ENCODE measurements at places on chromosomes 3 and 15.

DNA sequence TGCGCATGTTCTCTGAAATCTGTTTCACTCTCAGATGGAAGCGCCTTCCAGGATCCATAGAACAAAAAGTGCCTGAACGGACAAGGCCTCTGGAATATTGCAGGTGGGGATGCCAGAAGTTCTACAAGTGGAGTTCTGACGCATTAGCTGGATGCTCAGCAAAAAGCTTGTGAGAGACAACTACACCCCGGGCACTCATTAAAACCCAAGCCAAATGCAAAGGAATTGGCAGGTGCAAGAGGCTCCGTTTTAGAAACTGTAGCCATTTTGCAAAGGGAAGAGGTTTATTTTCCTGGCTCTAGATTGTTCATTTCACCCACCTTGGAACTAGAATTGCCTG is 35.2 kb upstream of the SLC24A5 start:
- DNase-seq = no peak

- no peak for DNase-seq
Observed at GRCh38 chr3:152937234-152937633, 102.3 kb downstream of the P2RY1 start.

- no peak for DNase-seq
Observed at GRCh38 chr3:113249111-113249510, 37.8 kb downstream of the BOC start.

GRCh38 chr3:134066651-134067530 is 37.2 kb upstream of the SLCO2A1 start:
- no peak for DNase-seq

DNA sequence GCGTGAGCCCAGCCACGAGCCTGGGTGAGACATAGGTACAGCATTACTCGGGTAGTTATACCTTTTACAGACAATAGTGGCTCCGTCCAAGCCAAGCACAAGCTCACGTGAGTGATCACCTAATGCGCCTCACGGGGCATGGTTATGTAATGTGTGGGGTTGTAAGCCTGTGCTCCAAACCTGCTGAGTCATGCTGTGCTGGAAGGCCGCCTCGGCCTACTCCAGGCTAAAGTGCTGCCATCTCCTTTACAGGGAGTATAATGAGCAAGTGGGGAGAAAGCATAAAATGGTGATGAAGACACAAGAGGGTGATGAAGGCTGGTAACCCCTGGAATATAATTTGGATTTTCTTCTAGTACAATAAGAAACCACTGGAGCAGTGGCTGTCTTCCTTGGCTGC is 175.8 kb upstream of the STT3B start:
- DNase-seq = no peak

GRCh38 chr3:195173657-195174056 is 97.3 kb downstream of the XXYLT1 start:
- DNase-seq = no peak

GRCh38 chr15:27770086-27770607 is 329.0 kb downstream of the OCA2 start:
- DNase-seq = no peak

DNA sequence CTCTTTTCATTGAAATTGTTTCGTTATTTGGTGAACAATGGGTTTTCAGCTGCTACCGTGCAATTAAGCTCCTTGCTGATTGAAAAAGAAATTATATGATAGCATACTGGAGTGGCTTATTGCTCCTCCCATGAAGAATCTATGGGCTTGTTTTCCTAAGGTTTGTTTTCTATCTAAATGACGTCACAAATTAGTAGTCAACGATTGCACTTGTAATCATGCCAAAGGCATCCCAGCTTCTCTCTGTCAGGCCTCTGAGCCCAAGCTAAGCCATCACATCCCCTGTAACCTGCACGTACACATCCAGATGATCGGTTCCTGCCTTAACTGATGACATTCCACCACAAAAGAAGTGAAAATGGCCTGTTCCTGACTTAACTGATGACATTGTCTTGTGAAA is 388.0 kb upstream of the LMCD1 start:
- no peak for DNase-seq

DNA sequence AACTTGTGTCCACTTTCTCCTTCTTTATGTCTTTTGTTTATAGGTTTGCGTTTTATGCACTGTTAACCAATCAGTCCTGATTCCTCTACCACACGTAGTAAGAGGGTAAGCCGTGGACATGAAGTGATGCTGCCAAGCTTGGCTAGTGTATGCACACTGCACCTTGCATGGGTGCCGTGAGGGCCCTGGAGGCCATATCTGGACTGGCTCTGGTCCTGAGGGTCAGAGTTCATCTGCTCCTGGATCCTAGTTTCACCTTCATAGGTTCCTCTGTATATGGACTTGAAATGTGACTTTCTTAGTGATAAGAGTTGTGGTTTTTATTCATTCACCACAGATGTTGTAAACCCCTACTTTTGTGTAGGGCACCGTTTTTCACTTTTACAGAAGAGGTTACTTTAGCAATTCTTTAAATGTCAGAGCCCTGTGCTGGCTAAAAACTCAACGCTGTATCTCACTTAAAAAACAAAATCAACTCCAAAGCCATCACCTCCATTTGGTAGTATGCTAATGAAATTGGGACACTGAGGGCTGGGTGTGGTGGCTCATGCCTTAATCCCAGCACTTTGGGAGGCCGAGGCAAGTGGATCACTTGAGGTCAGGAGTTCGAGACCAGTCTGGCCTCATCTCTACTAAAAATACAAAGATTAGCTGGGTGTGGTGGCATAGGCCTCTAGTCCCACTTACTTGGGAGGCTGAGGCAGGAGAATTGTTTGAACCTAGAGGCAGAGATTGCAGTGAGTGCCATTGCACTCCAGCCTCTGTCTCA is 22.9 kb downstream of the SIAH2 start:
- peak; percentile 64 for DNase-seq

GRCh38 chr3:42660131-42660715 is 6.7 kb downstream of the ZBTB47 start:
- DNase-seq = no peak

DNA sequence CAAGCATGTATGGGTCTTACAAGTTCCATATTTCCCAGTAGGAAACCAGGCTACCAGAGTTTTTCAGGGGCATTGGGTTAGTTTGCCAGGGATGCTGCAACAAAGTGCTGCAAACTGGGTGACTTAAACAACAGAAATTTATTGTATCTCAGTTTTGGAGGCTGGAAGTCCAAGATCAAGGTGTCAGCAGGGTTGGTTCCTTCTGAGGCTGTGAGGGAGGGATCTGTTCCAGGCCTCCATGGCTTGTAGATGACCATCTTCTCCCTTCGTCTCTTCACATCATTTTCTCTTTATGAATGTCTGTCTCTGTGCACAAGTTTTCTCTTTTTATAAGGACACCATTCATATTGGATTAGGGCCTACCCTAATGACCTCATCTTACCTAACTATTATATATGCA is 114.7 kb downstream of the LRRC28 start:
- DNase-seq = no peak

DNA sequence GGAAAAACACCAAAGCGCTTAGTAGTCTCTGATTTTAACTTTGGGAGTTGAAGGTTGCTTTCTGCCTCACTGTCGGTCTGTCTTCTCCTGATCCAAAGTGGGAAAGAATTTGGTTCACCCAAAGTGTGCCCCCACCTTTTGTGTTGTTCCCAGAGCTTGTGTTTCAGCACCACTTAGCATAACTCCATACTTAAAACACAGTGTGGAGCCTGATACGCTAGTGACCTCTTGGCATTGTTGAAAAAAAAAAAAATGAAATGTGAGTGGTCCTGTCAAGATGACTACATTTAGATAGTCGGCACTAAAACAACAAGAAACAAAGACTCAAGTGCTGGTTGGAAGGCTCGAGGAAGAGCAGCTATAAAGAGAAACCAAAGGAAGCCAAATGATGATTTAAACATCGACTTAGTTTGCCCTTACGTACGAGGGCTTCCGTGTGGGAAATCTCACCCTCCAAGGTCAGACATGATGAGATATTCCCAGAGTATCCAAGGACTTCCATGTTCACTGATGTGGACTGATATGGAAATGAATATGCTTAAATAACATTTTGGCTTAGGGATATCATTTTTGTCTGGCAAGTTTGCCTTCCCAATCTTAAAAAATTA is 178.8 kb downstream of the MEIS2 start:
- no peak for DNase-seq

DNA sequence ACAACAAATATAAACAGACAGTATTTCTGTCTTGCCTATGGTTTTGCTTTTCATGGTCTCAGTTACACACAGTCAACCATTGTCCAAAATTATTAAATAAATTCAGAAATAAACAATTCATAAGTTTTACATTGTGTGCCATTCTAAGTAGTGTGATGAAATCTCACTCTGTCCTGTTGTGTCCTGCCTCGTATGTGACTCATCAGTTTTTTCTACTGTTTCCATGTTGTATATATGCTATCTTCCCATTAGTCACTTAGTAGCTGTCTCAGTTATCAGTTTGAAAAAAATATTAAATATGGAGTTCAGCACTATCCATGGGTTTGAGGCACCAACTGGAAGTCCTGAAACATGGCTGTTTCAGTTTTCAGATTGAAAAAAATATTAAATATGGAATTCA is 282.4 kb upstream of the GRM7 start:
- no peak for DNase-seq
